PC-9 (cell line): ENCODE measurements at places on chromosomes 12 and 14. TPM values are rescaled to one million over a fixed set of nuclear protein-coding genes. Genes with fewer than 3 reads are reported as not detected.

- DNase-seq: peak; percentile 81
Measured at GRCh38 chr12:5388581-5389535, 43.0 kb upstream of the NTF3 start.

- DNase-seq: no peak
Measured at GRCh38 chr14:77498120-77498979, at the start of gene ISM2. Gene ISM2 (minus strand): TSS chr14:77498816. CDS start chr14:77498793, 23 bp downstream.

GRCh38 chr12:70468741-70469140 is 102.7 kb downstream of the KCNMB4 start:
- no peak for DNase-seq

- DNase-seq: no peak
Measured at GRCh38 chr12:4763549-4763948, 43.3 kb downstream of the GALNT8 start.

Gene PTHLH
- total RNA-seq: 1.6 and 1.9 TPM in 2 replicates

Gene KLRC1
- not detected in 2 replicates for total RNA-seq

- DNase-seq: no peak
Measured at GRCh38 chr12:32756476-32757066, 874 bp upstream of the YARS2 start.

- peak; percentile 4 for DNase-seq
Measured at GRCh38 chr12:105705765-105706164, 375.3 kb downstream of the C12orf75 start.
